Activated CD8-positive, alpha-beta memory T cell treated with anti-CD3 and anti-CD28 coated beads, Interleukin-2, amount 10 ng/mL, durations not matched to agents 7 days and 5 days (primary cell): ENCODE measurements at places on chromosomes 16 and 17.

- no peak for DNase-seq
Measured at GRCh38 chr17:79966681-79967080, 69.0 kb downstream of the TBC1D16 start.

GRCh38 chr17:72422505-72423285 is 301.9 kb downstream of the SOX9 start:
- DNase-seq, result peak; percentile 42

DNA sequence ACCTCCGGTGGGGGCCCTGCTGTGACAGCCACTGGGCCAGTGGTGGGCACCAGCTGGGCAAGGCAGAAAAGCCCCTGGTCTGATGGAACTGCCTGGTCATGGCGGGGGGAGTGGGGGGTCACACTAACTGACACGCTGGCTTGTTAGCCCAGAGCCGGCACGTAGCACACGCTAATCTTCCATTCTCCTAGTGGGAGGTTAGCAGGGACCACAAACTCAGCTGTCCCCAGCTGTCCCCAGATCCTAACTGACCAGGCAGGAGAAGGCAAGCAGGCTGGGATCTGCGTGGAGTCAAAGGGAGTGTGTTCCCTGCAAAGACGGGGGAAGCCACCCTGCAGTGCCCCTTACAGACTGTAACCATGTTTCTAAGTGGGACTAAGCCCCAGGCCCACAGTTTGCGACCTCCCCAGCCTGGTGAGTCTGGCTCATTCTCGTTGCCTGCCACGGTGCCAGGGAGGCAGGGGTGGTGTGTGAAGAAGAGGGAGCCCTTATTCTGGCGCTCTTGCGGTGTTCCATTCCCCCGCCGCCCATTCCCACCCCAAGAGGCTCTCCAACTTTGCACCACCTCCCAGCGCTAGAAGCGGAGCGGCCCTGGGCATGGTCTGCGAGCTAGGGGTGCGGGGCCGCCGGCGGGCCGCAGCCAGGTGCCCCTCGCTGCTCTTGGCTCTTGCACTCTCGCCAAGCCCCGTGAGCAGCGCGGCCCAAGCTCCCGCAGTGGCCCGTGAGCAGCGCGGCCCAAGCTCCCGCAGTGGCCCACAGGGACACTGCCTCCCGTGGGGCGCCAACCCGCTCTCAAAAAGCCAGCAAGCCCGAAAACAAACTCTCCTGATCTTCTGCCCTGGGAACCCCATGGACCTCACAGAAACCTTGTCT is 12.1 kb upstream of the ZNF423 start:
- no peak for DNase-seq

DNA sequence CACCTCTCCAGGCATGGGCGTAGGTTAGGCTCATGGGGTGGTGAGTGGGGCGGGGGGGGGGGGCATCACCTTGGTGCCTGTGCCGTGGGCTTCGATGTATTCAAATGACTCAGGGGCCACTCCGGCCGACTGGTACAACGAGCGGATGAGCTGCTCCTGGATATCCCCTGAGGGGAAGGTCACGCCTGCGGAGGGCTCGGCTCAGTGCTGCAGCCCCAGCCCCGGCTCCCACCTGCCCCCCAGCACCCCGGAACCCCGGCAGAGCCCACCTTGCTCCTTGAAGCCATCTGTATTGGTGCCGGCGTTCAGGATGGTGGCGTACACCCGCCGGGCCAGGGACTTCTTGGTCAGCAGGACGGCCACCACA is 5.4 kb downstream of the FASN start:
- DNase-seq, result no peak

DNA sequence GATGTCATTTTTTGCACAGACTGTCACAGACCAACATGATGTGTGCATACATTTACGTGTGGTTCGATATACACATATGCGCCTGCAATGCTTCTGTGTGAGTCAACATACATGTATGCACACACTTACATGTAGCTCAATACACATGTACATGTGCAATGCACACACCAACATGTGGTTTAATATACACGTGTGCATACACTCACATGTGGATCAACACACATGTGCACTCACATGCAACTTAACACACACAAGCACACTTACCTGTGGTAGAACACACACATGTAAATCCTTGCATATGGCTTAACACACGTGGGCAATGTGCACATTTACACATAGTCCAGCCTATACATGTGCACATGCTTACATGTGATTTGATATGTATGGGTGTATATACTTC is 97.5 kb downstream of the CYLD start:
- DNase-seq, result no peak
